Stimulated activated CD4-positive, alpha-beta T cell treated with anti-CD3 and anti-CD28 coated beads, Interleukin-4, amount 100 ng/mL, for 48 hours (primary cell): ENCODE measurements at places on chromosomes 16 and 17.

DNA sequence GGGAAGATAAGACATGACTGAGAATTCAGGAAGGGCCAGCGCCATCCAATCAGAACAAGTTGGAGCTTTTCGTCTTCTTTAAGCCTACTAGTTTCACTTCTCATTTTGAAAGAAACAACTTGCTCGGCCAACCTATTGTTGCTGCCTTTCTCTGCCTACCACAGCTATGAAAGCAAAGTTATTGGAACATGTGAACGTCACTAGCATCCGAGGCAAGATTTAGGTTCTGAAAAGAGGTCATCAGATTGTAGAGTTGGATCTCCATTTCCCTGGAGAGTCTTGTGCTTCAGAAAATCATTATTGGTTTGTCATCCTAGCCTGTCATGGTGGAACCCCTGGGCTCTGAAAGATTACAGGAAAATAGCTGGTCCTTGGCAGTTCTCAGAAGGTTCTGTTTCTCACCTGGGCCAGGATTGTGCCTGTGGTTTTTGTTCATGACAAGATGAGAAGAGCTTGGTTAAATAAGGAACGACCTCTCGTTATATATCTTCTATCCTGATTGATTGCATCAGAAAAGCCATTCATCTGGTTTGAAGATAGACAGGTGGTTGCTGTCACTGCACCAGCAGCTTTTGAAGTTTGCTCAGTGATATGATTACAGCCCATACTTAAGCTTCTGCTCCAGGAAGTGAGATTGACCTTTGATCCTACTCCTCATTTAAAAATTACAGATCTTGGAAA is 25.3 kb downstream of the CDH13 start:
- no peak for DNase-seq

DNA sequence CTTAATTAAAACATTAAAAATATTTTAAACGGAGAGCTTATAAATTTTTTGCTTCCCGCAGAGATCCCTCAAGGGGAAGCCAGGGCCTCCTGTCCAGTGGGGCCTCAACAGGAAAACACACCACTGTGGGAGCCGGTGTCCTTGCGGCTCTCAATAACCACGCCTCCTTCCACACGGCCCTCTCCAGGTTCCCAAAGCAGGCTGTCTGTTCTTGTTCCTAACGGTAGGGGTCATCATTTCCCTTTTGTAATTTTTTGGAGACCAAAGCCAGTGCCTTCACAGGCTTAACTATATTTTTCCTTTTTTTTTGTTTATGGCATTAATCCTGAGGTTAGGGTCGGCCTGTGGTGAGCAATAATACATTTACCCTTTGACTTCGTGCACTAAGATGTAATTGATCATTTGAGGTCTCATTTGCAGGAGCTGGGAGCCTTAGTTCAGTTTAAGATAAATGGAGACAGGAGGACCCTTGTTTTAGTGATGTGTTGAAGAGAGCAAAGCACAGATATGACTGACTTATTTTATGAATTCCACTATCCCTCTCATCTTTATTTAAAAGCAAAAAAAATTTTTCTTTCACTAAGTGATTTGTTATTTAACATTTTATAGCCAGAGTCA is 77.5 kb upstream of the N4BP1 start:
- peak; percentile 17 for DNase-seq

- DNase-seq = no peak
Measured at GRCh38 chr16:59859676-59860402, 1125.7 kb upstream of the GOT2 start.

GRCh38 chr17:20121359-20122253 is 112.4 kb downstream of the SPECC1 start:
- DNase-seq = peak; percentile 53

- DNase-seq = no peak
Measured at GRCh38 chr17:18033442-18034099, 5.4 kb downstream of the ATPAF2 start.

GRCh38 chr16:5502467-5502869 is 404.9 kb upstream of the EEF2KMT start:
- DNase-seq = no peak

DNA sequence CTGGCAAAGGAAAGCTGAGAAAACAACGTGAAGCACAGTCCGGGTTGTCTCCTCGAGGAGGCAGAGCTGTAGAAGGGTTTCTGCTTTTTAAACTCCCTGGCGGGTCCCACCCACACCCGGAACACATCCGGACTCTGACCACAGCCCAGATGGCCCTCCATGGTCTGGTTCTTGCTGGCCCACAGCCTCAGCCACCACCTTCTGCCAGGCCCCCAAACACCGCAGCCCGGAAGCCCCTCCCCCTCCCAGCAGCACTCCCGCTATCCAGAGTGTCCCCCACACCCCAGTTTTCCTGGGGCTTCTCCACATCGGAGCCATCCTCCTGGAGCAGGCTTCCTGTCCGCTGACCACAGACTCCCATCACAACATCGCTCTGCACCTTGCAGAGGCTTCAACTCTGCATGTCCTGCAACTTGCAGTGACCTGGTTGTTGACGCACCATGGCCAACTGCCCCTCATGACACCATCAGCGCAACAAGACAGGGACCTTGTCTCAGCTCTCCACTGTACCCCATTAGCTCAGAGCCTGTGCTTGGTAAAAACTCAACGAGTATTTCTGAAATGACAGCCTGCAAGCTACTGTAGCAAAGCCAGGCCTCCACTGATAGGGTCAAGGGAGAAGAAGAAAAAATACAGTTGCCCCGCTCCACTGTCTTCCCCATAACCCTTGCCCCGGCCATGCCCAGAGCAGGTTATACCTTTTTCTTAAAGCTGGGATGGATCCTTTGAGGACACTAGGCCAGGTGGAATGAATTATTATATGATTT is 129.8 kb downstream of the C16orf78 start:
- no peak for DNase-seq

GRCh38 chr16:85288869-85289660 is 176.8 kb upstream of the CIBAR2 start:
- no peak for DNase-seq

- DNase-seq = no peak
Measured at GRCh38 chr16:11955713-11956123, 9.3 kb upstream of the TNFRSF17 start.

DNA sequence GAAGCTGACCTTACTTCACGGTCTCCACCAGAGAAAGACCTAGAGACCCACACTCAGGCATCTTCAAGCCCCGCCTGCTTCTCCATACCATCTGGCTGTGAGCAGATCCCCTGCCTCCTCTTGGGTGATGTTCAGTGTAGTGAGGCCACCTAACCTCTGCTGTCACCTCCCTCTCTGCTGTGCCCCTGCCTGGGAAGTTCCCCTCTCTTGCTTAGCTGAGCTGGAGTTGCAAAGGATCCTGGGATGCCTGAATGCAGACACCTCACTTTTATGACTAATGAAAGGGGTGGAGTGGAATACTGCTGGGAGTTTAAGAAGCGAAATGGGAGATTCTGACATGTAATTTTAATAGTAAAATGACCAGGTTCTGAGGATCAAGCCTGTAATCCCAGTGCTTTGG is 5.8 kb downstream of the IRX3 start:
- DNase-seq = no peak

- no peak for DNase-seq
Measured at GRCh38 chr17:82668024-82668630, 19.9 kb upstream of the WDR45B start.

DNA sequence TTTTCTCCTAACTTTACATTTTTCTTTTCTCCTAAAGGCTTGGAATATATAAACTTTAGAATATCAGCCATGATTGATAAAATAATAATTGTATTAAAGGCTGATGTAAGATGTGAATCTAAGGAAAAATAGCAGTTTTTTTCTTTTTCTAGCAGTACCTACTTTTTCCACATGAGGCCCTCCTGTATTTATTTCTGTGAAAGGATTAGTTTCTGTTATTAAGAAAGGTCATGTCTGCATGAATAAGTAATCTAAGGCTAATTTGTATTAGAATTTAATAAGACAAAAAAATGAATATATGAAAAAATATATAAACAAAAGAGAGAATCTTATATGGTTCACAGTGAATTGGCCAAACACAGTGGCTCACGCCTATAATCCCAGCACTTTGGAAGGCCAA is 85.3 kb downstream of the STXBP4 start:
- DNase-seq = no peak

DNA sequence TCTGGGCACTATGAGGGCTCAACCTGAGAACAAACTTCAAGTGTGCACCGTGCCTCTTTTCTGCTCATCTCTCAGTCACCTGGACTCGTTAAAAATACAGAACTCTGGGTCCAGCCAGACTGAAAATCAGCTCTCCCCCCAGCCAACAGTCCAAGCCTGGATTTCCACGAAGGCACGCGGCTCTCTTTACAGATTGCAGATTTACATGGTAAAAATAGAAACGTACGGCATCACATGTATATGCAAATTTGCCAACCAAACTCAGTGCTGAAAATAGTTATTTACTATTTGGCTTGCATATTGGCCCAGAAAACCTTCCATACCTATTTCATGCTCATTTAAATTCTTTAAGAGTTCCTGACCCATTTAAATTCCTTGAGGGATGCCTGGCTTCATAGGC is 315.8 kb downstream of the MAF start:
- DNase-seq = no peak

DNA sequence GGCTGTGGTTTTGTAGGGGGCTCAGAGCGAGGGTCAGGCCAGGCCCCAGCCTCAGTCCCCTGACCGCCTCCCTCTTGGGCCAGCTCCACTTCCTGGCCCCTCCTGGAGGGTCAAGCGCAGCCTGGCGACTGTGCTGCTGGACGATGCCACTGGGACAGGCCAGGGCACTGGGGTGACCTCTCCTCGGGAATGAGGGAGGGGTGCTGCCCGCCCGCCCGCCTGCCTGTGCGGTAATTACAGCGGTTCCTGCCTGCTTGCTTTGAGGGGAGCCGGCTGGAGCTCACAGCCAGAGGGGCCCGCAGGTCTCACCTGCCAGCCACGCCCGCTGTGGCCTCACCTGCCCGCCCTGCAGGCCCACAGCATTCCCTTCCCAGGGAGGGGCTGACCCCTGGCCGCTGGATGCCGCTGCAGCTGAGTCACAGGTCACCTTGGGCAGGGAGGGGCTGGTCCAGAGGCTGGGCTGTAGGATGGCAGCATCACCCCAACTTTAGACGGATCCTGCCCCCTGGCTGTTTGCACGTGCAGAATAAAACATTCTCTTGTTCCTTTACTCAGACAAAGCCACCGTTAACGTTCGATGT is 76.7 kb upstream of the CBX4 start:
- no peak for DNase-seq

GRCh38 chr16:66065925-66066324 is 300.6 kb upstream of the CDH5 start:
- DNase-seq = no peak

DNA sequence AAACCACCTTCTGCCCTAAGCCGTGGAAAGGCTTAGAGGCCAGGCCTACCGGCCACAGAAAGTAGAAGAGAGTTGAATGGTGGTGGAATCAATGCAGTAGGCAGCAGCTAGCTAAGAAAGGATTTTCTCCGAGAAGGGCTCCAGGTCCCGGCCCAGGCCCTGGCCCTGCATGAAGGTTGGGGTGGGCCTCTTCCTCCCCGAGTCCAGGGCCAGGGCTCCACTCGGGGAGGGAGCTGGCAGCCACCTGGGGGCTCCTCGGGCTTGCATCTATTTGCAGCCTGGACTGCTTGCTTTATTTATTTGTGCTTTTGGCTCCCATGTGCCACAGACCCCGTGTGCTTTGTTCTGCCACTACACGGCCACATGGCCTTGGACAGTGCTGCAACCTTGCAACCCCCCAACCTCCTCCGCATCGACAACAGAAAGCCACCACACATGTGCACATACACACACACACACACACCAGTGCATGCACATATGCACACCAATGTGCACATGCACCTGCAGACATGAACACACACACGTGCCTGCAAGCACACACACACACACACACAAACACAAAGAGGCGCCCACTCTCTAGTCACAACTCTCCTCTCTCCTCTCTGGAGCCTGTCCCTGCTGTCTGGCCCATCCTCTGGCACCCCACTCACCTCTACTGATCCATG is 96.4 kb upstream of the TNRC6C start:
- no peak for DNase-seq
